ENCODE measurements at places on chromosomes 5 and 9.

- DNase-seq, result no peak
- peak overlapping the region; percentile 69 for H3K27ac ChIP-seq
- peaks cover 70% of the 10 kb centered on the region for H3K36me3 ChIP-seq
- peaks cover 75% of the 10 kb centered on the region for H3K4me1 ChIP-seq
- H3K4me3 ChIP-seq, result no peak overlapping the region
These were observed 14.1 kb downstream of the SNX2 start for GRCh38 chr5:122788996-122789395.

GRCh38 chr9:135480071-135480939 is 723 bp downstream of the PPP1R26 start:
- peak; percentile 31 for DNase-seq
- peaks cover 10% of the 10 kb centered on the region for H3K4me1 ChIP-seq
- peaks cover 2% of the 10 kb centered on the region for H3K27me3 ChIP-seq
- no peak overlapping the region for H3K27ac ChIP-seq
- H3K4me3 ChIP-seq, result peak overlapping the region; percentile 61
- peaks cover 5% of the 10 kb centered on the region for H3K36me3 ChIP-seq

DNA sequence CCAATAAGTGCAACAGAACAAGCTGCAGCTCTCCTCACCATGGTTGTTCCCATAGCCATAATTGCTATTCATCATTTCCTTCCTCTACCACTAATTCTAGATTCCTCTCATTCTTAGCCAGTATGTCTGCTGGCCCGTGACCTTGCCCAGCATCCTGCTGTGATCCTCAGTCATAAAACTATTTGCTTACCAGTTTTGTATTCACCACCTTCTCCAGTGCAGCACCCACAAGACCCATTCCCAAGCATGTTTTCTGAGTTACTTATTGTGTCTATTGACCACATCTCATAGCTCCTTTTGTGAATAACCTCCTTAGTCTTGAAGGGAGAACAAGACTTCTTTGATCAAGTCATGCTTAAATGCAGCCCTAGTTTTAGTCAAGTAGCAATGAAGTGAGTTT is 488.0 kb upstream of the CTNND2 start:
- no peaks in the 10 kb centered on the region for H3K36me3 ChIP-seq
- H3K27me3 ChIP-seq, result no peaks in the 10 kb centered on the region
- no peaks in the 10 kb centered on the region for H3K4me1 ChIP-seq

GRCh38 chr9:89139455-89139854 is 39.2 kb downstream of the SHC3 start:
- DNase-seq, result no peak
- no peak overlapping the region for H3K27ac ChIP-seq
- H3K27me3 ChIP-seq, result peaks cover 5% of the 10 kb centered on the region
- H3K4me1 ChIP-seq, result no peaks in the 10 kb centered on the region
- H3K4me3 ChIP-seq, result no peak overlapping the region
- H3K36me3 ChIP-seq, result no peaks in the 10 kb centered on the region

- no peaks in the 10 kb centered on the region for H3K4me1 ChIP-seq
- H3K27ac ChIP-seq, result no peak overlapping the region
- no peaks in the 10 kb centered on the region for H3K36me3 ChIP-seq
- DNase-seq, result no peak
- no peak overlapping the region for H3K4me3 ChIP-seq
These were observed 57.9 kb upstream of the CNOT6 start for GRCh38 chr5:180436275-180436674.
